ENCODE measurements at places on chromosomes 3 and 15. TPM values are rescaled to one million over a fixed set of nuclear protein-coding genes. Genes with fewer than 3 reads are reported as not detected.

- no peak for DNase-seq
Observed at GRCh38 chr3:87924485-87924884, 134.3 kb downstream of the CGGBP1 start.

DNA sequence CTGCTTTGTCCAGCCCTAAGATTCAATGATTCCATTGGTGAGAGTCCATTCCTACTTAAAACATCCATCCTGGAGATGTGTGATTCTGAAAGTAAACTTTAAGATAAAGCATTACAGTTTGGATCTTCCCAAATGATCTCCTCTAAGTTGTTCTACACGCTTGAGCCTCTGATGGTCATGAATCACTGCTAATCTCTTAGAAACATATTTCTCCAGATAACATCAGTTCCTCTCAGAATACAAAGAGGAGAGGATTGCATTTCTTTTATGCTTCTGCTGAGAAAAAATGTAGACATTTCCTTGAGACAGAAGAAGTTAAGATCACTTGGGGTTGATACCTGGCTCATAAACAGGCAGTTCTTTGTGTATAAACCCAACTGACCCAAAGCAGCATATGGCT is 281.2 kb upstream of the DPH6 start:
- DNase-seq = no peak

DNA sequence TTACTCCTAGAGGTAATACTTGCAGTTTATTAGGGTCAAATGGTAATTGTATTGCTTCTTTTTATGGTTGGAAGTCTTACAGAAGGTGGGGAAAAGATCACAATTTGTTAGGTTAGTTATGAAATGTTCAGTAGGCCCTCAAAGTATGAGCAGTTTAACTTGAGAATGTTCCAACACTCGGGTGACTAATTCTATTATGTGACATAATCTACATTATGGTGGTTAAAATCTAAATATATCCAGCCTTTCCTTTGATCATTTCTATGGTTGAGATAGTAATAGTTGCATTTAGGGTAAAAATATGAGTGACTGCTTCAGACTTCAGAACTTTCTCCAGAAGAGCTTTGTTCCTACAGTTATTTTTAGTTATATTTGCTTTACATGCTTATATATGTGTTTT is 19.6 kb upstream of the FBXO22 start:
- DNase-seq = no peak

DNA sequence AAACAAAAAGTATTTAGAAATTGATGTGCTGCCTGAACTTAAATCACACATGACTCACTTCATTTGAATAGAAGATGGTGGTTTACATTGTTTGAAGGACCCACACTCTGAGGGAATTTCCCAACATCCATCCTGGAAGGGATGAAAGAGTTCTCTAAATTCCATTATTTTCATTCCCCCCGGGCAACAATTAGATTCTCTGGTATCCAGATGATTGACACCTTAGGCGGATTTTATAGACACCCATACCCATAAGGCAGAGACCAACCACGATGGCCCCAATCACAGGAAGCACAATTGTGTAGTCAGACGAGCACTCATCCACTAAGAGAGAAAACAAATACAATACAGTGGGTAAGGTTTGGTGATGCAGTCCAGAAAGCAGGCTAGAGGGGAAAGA is 24.6 kb upstream of the MCCC1 start:
- DNase-seq = no peak

- no peak for DNase-seq
Observed at GRCh38 chr3:159139326-159139725, 337.5 kb downstream of the MFSD1 start.

- DNase-seq = no peak
Observed at GRCh38 chr3:113894927-113895326, 52.9 kb upstream of the ZDHHC23 start.

RAB8B gene
- total RNA-seq = 114 TPM

DNA sequence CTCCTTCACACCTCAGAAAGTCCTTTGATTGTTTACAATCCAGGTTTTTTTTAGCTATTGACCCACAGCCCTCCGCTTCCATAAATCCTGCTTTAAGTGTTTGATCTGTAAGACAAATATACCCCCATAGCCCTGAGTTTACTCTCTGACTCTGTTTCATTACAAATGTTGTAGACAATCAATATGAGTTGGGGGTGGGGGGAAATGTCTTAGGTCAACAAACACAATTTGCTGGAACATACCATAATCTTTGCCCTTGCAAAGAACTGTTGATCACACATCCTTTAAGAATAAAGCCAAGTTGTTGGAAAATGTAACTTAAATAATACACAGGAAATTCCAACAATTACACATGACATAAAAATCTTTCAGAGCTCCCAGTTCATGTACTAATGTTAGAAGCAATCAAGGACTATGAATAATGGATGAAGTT is 301.8 kb upstream of the SEMA6D start:
- DNase-seq = no peak

DNA sequence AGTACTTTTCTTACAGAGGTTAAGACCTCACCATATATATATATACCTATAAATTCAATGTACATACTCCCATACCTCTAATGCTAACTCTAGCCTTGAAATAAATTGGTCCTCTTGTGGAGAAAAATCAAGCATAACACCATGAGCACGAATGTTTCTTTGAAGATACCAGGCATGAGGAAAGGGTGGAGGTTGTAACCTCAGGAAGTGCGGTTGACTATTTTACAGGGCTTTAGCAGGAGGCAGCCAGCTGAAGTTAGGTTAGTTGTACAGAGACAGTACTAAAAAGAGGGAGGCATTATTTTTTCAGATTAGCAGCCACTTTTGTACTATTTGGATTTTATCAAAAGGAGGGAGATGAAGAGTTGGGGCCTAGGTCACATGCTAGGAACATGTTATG is 767.0 kb downstream of the OTOL1 start:
- DNase-seq = no peak

DNA sequence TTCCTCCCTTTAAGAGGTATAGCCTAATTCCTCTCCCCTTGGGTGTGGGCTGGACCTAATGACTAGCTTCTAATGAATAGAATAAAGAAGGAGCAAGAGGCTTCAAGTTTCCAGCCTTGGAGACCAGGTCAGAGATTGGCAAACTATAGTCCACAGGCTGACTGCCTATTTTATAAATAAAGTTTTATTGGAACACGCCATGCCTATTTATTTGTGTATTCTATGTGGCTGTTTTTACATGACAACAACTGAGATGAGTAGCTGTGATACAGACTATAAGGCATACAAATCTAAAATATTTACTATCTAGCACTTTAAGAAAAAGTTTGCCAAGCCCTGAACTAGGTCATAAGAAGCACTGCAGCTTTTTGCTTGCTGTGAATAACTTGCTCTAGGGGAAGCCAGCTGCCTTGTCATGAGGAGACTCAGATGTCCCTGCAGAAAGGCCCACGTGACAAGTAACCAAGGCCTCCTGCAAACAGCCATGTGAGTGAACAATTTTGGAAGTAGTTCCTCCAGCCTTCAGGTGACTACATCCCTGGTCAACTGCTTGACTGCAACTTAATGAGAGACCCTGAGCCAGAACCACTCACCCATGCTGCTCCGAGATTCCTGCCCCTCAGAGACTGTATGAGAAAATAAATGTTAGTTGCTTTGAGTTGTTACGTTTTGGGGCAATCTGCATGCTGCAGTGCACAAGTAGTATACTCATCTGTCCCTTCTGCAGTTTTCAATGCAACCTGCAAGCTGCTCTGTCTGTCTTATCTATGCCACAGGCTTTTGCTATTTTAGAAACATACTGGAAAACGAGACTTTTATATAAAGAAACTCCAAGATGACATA is 21.1 kb upstream of the MAP3K13 start:
- no peak for DNase-seq

DNA sequence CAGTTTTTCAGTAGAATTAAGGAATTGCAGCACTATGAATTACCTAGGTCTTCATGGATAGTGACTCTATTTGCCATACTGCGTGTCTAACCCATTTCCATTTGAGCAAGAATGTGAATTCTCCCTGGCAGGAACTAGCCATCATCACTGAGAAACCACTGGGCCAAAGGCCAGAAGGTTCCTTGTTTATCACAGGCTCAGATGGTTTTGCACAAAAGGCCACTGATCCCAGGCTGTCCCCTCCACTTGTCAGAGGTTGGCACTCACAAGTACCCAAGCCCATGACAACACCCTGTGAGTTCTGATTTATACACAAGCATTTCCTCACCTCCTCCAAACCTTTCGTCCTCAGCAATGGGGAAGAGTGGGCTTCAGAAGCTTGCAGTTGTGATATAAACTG is 131.8 kb downstream of the FOXB1 start:
- DNase-seq = no peak

DNA sequence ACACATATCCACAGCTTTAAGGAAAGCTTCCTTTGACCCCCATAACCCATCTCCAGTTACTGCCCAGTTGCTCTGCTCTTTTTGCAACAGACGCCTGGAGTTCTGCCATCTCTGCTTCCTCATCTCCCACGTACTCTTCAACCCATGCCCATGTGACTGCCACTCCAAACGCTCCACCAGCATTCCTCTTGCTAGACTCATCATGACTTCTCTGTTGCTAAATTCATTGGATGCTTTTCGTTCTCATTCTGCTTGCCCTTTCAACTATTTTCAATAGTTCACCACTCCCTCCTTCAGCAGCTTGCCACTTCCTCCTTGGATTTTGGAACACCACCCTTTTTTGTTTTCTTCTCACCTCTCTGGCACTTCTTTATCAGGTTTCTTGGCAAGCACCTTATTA is 2.7 kb upstream of the KNSTRN start:
- no peak for DNase-seq

GRCh38 chr15:85730001-85730820 is 64.5 kb downstream of the KLHL25 start:
- DNase-seq = no peak

ALS2CL gene
- total RNA-seq = 25.8 TPM

GRCh38 chr3:32366638-32367397 is 24.8 kb upstream of the CMTM7 start:
- DNase-seq = no peak

DNA sequence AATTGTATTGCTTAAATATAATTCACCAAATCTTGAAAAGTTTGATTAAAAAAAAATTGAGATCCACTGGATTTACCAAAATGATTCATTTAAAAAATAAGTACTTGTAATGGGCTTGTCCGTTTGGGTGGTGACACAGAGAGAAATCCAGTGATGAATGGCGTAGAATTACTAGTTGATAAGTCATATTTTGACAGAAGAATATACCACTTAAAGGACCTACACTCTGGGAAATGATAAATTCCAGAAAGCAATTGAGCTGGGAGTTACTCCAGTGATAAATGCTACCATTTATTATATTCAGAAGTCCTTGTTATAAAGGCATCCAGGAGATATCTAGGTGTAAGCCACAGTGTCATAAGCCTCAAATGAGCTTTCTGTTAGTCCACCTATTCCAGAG is 141.8 kb upstream of the CFAP20DC start:
- no peak for DNase-seq

NME9 gene
- total RNA-seq = not detected

- DNase-seq = no peak
Observed at GRCh38 chr15:72591361-72591760, 63.1 kb upstream of the GOLGA6B start.

DNA sequence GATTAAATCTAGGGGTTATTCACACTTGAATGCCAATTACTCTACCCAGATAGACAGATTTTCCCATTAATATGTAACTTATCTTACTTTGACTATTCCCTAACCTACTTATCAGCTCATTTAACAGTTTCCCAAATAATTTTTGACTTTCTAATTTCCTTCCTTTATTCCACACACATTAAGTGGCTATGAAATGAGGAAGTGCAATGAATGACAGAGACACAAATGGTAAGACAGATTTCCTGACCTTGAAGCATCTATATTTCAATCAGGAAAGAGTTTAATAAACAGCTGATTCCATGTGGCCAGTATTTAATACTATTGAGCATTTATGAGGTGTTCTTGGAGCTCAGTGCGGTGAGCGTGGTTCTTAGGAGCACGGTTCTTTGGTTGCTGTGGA is 78.8 kb downstream of the SLC7A14 start:
- DNase-seq = no peak

POTEB2 gene
- total RNA-seq = not detected

DOCK3 gene
- total RNA-seq = 0.35 TPM

- peak; percentile 2 for DNase-seq
Observed at GRCh38 chr3:64224826-64225610, at the start of gene PRICKLE2. PRICKLE2 (minus strand) TSS chr3:64225466; CDS start chr3:64198927, 26,539 bp downstream.

DNA sequence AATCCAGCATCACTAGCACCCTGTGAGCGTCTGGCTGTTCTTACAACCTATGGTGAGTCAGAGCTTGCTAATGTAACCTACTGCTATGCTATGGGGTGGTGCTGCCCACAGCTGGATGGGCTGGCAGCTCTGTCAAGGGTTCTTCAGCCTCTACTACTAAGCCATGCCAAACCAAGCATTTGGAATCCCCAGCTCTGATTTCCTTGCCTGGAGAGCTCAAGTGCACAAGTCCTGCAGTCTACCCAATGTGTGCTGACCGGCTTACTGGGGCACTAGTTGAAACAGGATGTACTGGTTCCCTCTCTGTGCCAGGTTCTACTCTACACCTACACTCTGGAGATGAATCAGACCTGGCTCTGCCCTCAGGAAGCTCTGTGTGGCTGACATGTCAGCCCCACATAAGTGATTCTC is 4.2 kb downstream of the TEX264 start:
- DNase-seq = no peak

GRCh38 chr3:120552184-120553172 is 43.7 kb upstream of the NDUFB4 start:
- DNase-seq = no peak

DNA sequence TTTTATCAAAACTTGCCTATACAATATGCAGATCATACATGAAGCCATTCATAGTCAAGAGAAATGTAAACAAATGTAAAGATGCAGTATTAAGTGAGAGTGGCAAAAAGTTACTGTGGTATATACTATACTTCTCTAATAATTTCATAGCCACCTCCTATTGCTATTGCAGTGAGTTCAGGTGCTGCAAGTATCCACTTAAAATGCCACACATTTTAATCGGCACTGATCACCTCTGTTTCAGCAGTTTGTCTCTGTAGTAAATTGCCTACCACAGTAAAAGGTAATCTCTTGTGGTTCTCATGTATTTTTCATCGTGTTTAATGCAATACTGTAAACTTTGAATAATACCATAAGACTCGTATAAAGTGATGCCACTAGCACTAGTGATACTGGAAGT is 20.4 kb upstream of the FAH start:
- DNase-seq = no peak

GRCh38 chr15:73972984-73973682 is 19.0 kb downstream of the STOML1 start:
- DNase-seq = peak; percentile 60

NR1I2 gene
- total RNA-seq = 0.20 TPM

GOLGA8O gene
- not detected for total RNA-seq

GRCh38 chr3:50428007-50428633 is 68.8 kb upstream of the TMEM115 start:
- no peak for DNase-seq

GCNT3 gene
- not detected for total RNA-seq

GRCh38 chr3:149153402-149153801 is 24.0 kb downstream of the HPS3 start:
- DNase-seq = no peak

GRK7 gene
- total RNA-seq = not detected

- peak; percentile 71 for DNase-seq
Observed at GRCh38 chr15:59917504-59918157, 86.5 kb upstream of the FOXB1 start.

TMIE gene
- 1.9 TPM for total RNA-seq

GRCh38 chr3:16130066-16130465 is 44.4 kb upstream of the GALNT15 start:
- no peak for DNase-seq

GRCh38 chr3:173249457-173249856 is 108.4 kb upstream of the SPATA16 start:
- no peak for DNase-seq

FSD2 gene
- not detected for total RNA-seq

Data from CD4-positive, CD25-positive, alpha-beta regulatory T cell (primary cell).